ENCODE measurements at places on chromosomes 7 and 10.

- no peak for DNase-seq
Observed at GRCh38 chr10:112724404-112724991, 225.5 kb upstream of the TCF7L2 start.

DNA sequence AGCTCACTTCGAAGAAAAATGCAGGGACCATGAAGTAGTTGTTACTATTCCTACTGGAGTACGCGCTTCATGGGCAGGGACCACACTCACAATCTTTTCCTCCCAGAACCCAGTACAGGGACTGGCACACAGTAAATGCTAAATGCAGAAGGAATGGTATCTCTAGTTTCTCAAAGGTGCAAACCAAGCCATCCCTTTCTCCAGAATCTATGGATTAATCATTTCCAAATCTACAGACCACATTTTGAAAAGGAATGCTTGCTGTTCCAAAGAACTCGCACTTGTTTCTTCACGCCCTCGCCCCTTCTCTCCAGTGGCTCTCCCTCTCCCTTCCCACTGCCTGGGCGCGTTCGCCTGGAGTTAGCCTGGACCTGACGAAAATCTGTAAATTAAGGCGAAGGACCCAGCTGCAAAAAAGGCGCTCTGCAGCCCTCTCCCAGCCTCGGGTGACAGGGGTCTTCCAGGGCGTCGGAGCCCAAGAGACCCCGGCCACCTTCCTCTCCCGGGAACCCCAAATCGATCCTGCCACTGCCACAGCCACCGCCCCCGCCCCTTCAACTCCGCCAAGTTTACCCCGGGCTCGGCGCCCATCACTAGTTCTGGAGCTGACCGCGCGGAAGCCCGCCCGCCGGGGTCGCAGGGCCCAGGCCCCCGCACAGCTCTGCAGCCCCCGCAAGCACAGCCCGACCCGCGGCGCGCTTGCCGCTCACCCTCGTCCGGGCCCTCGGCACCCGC lies 527 bp downstream of the PDIA4 start:
- DNase-seq: no peak

GRCh38 chr7:130274983-130275591 lies 8.4 kb downstream of the CPA2 start:
- peak; percentile 38 for DNase-seq

DNA sequence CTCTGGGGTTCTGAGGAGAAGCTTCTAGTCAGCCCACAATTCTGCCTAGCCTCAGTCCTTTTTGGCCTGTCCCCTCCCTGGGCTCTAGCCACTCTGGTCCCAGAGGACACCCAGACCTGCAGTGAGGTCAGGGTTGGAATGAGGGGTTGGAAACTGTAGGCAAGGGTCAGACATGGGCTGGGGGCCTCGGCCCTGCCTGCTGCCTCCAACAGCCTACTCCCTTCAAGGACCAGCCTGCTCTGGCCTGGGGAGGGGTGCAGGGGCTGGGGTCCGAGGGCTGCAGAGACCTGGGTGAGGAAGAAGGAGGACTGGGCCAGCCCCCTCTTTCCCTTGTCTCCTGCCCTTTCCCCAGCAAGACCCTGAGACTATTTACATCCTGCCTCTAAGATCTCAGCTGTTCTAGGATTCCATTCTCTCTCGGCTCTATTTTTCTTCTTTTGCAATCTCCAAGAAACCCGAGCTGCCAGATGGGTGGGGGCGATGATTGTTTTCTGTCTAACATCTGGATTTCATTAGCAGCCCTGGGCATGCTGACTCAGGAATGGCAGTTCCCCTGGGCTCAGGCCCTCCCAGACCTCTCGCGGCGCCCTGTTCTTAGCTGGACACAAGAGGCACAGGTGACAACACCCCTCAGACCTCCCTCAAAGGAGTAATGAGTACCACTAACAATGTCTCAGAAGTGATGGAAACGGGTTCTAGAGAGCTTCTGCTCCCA lies 23.1 kb downstream of the ZCCHC24 start:
- DNase-seq: no peak

DNA sequence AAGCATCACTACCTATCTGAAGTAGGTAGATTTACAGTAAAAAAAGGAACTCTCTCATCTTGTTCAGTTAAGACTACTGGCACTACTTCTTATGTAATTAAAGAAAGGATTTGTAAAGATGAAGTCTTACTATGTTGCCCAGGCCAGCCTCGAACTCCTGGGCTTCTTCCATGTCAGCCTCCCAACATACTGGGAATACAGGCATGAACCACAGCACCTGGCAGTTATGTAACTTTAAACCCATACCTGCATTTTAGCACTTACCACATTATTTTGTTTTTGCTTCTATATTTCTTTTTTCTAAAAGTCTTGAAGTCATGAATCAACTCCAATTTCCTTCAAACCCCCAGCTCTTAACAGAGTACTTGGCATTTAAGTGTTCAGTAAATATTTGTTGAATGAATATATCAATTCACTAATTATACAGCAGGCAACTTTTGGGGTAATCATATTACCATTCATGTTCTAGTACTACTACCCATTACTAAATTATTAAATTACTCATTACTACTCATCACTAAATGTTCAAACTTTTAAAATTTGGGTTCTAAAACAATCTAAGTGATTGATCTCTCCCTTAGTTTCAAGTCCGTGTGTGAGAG lies 31.6 kb upstream of the CCDC71L start:
- DNase-seq: no peak

DNA sequence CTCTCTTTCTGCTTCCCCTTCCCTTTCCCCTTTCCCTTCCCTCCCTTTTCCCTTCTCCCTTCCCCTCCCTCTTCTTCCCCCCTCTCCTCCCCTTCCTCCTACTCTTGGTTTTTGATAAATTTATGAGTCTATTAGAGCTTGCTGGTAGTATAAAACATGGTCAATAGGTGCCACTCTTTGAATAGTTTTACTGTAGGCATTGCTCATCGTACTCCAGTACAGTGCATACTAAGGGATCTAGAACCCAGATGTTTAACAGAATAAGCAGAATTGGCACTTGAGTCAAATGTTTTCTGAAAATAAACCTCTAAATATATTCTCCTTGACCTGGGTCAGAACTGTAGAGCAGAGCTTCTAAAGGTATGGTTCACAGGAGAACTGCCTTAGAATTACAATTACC lies 126.7 kb downstream of the SORCS3 start:
- no peak for DNase-seq

DNA sequence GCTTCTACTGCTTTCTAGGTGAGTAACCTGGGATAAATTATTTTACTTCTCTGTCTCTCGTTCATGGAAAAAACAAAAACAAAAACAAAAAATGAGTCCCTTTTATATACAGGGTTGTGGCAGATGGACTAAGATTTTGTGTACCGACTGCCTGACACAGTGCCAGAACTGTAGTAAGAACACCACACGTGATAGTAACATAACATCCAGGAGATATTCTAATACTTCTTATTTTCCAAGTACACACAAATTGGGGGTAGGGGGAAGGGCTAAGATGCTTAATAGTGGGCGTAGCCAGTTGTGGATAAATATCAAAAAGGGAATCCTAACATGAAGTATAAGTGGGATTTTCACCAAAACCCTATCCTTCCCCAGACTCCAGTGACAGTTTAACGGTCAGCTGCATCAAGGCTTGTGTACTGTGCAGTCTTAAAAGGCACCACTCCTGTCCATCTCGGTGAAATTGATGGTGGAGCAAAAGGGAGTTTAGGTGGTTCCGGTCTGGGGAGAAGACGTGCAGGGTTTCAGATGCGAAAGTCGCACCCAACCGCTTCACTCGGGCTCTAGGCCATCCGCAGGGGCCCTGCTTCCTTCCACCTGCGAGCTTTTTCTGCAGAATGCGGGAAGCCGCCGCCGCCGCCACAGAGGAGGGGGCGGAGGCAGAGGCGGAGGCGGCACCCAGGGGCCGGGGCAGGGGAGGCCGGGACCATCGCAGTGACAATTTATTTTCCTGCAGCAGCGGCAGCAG lies at the start of gene STAMBPL1:
STAMBPL1 (plus strand) TSS at position 712 of the 748 bp plus-strand sequence. CDS start 21,464 bp downstream, outside the sequence.
- peak; percentile 46 for DNase-seq

- no peak for DNase-seq
Observed at GRCh38 chr7:75977743-75978142, 16.7 kb downstream of the TMEM120A start.

- no peak for DNase-seq
Observed at GRCh38 chr7:138400400-138400886, 59.6 kb upstream of the TRIM24 start.

DNA sequence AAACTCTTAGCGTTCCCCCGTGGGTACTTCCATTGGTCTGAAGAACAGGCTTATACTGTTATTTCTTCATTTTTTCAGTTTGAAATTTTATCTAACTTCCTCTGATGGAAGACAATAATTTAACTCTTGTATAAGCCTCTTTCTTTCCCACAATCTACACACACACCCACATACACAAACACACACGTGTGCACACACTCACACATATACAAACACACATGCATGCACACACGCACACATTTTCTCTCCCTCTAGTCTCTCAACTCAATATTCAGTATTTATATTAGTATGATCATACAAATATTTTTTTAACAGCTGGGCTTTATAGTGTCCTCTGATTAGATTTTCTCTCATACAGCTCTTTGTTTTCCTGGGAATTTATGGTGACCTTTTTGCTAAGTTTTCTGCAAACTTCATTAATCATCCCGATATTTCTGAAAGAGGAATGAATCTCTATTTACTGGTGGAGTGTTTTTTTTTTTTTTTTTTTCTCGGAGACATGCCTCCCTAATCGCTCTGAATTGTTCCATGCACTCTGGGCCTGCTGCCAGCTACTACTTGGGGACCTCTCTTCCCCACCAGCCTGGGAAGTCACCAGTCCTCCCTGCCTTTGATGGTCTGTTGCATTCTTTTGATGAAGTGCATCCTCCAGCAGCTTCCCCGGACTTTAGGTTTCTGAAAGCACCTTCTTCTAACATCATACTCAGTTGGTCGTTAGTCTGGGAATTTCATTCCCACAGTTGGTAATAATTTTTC lies 75.5 kb downstream of the ZNF777 start:
- no peak for DNase-seq

GRCh38 chr10:83193026-83193425 lies 946.3 kb upstream of the GHITM start:
- DNase-seq: no peak

- DNase-seq: no peak
Observed at GRCh38 chr10:110865186-110865808, 6.4 kb upstream of the PDCD4 start.

GRCh38 chr7:81361769-81362312 lies 408.0 kb downstream of the HGF start:
- no peak for DNase-seq

GRCh38 chr10:77641788-77642397 lies 4.3 kb upstream of the KCNMA1 start:
- DNase-seq: peak; percentile 38

- DNase-seq: peak; percentile 56
Observed at GRCh38 chr7:17298840-17299482, 509 bp downstream of the AHR start.

- no peak for DNase-seq
Observed at GRCh38 chr10:116067825-116068224, 205.2 kb downstream of the GFRA1 start.

DNA sequence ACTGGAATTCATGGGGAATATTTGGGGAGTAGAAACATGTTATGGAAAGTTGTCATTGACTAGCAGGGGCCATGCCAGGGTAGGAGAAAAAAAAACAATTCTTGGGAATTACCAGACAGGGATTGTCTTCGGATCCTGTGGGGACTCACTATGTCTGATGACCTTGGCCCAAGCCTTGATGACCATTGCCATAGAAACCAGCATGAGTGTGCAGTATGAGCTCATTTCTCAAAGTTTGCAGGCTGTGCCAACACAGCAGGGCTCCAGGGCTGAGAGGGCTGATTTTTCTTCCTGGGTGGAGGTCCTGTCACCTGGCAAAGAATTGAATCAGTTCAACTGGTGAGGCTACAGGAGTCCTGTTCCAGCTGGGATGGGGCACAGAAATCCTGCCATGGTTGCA lies 198.3 kb downstream of the ADRA2A start:
- DNase-seq: no peak

GRCh38 chr7:140597428-140597949 lies 43.1 kb downstream of the DENND2A start:
- no peak for DNase-seq

DNA sequence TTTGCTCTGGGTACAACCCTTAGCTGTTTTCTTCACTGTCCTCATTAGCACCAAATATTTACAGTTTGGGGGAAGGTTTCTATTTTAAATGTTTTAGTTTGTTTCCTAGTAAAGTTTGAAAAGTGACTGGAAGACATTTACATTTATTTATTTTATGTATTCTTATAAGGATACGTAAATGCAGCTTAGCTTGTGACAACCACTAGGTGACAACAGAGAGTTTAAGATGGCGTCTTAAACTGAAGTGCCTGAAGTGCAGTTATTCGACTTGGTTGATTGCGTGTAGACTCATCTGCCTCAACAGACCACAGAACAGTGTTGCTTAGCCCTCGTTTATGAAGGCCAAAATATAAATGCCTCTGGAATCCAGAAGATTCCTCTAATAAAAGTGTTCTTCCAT lies 378.2 kb upstream of the MYO3A start:
- no peak for DNase-seq

DNA sequence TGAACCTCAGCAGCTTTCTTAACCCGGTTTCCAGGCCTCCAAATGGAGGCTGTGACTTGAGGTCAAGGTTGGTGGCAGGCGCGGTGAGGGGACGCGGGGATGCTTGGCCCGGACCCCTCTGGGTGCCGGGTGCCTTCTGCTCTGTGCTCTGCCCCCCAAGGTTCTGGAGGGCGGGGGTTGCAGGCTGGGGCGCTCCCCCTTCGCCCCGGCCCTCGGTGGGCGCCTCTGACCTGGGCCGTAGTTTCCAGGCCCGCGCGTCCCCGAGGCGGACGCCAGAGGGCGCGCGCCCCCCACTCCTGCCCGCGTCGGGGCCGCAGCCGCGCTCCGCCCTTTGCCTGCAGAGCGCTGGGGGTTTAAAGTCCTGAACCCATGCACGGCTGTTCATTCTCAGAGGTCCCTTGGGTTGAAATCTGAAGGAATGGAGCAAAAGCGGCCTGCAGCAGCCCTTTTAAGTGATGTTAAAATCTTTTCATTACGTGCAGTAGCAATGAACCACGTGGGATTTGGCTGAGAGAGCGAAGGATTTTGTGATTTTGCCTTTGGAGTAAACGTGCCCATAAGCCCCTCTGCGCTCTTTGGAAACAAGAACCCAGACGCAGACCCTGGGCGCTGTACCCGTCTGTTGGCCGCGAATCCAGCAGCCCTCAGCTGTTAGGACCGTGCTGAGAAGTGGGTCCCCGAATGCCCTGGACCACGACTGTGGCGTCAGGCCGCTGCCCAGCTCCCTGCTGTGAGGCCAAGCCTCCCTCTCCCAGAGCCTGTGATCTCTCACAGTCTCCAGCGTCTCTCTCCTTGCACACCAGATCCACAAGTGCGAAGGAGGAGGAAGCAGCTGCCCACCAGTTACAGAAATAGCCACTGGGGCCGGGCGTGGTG lies 135.0 kb downstream of the ACTR3B start:
- no peak for DNase-seq

GRCh38 chr10:6642876-6643275 lies 62.8 kb upstream of the PRKCQ start:
- no peak for DNase-seq

GRCh38 chr10:118513174-118513573 lies 82.3 kb downstream of the PRLHR start:
- DNase-seq: no peak

Measured in SHP77 (cell line).